CD4-positive, alpha-beta T cell (primary cell): ENCODE measurements at places on chromosomes 2 and 18. TPM values are rescaled to one million over a fixed set of nuclear protein-coding genes. Genes with fewer than 3 reads are reported as not detected.

- no peak overlapping the region for H3K4me3 ChIP-seq
- H3K4me1 ChIP-seq = no peaks in the 10 kb centered on the region
- no peaks in the 10 kb centered on the region for H3K27me3 ChIP-seq
- no peaks in the 10 kb centered on the region for H3K36me3 ChIP-seq
- no peak overlapping the region for H3K27ac ChIP-seq
Measured at GRCh38 chr2:235030126-235030525, 78.3 kb downstream of the SH3BP4 start.

DNA sequence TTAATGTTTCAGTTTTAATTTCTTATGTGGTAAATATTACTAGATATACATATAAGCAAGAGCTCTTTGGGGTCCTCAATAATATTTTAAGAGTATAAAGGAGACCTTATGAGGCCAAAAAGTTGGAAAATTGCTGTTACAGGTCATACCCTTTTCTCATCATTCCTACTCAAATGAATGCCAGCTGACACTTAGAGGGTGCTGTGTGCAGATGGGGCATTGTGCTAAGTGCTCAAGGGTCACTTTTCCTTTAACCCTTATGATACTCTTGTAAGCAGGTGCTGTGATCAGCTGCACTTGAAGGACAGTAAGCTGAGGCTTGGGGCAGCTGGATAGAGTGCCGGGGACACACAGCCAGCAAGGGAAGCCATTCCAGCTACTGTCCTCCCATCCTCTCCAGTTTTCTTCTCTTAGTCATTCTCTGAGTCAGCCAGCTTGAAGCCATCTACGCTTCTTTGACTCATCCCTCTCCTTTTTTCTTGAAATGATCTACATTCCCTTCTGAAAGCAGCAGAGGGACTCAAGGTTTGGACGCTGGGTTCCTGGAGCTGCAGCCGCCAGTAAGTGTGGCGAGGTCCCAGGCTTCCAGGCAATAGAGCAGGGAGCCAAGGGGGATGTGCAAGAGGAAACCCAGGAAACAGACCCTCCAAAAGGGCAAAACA lies 42.0 kb upstream of the CREB1 start:
- H3K4me1 ChIP-seq = no peaks in the 10 kb centered on the region
- H3K27me3 ChIP-seq = no peaks in the 10 kb centered on the region
- no peaks in the 10 kb centered on the region for H3K36me3 ChIP-seq

DNA sequence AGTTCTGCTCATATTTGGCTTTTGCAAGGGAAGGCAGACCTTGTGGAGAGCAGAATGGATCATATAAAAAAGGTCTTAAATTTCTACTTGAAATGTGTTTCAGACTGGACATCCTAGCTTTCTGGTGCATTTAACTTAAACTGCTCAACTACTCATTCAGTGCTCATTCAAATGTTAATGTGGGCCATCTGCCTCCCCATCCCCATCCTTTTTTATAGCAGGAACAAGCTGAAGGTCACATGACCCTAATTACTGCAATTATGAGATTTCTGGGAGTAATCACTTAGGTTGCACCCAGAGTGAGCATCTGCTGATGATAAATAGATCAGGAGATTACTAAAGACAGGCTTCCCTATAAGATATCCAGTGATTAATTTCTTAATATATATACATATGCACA lies 96.1 kb downstream of the MAP2 start:
- H3K27me3 ChIP-seq = no peaks in the 10 kb centered on the region
- H3K4me3 ChIP-seq = no peak overlapping the region

GRCh38 chr2:70002241-70002899 lies 40.9 kb upstream of the ASPRV1 start:
- peaks cover 8% of the 10 kb centered on the region for H3K4me1 ChIP-seq
- no peaks in the 10 kb centered on the region for H3K27me3 ChIP-seq
- no peak for DNase-seq
- no peaks in the 10 kb centered on the region for H3K36me3 ChIP-seq
- H3K4me3 ChIP-seq = no peak overlapping the region

GRCh38 chr18:8614875-8615274 lies 5.6 kb downstream of the RAB12 start:
- no peaks in the 10 kb centered on the region for H3K27me3 ChIP-seq
- DNase-seq = no peak
- H3K4me3 ChIP-seq = no peak overlapping the region
- H3K36me3 ChIP-seq = peaks cover 4% of the 10 kb centered on the region
- H3K27ac ChIP-seq = no peak overlapping the region
- peaks cover 34% of the 10 kb centered on the region for H3K4me1 ChIP-seq

- no peak overlapping the region for H3K27ac ChIP-seq
- H3K36me3 ChIP-seq = no peaks in the 10 kb centered on the region
- DNase-seq = no peak
- no peak overlapping the region for H3K4me3 ChIP-seq
Measured at GRCh38 chr2:147325990-147326389, 518.8 kb upstream of the ACVR2A start.

DNA sequence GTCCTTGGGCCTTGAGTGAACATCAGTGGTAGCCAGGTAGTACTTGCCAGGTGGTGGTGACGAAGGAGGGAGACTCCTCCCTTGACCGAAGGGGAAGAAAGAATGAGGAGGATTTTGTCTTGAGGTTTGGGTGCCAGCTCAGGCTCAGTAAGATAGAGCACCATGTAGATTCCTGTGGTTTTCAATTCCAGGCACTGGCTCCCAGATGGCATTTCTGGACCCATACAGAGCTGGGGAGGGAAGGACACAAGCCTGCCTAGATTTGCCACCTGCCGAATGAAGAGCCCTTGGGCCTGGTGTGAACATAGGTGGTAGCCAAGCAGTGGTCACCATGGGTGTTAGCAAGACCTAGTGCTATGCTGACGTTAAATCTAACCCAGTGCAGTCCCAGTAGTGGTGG lies 108.8 kb upstream of the UBE2E3 start:
- H3K27ac ChIP-seq = no peak overlapping the region
- H3K27me3 ChIP-seq = no peaks in the 10 kb centered on the region
- no peak overlapping the region for H3K4me3 ChIP-seq

- H3K27me3 ChIP-seq = no peaks in the 10 kb centered on the region
- H3K4me1 ChIP-seq = no peaks in the 10 kb centered on the region
- H3K27ac ChIP-seq = no peak overlapping the region
Measured at GRCh38 chr2:19536136-19536535, 177.7 kb upstream of the OSR1 start.

GRCh38 chr18:63348508-63349136 lies 18.4 kb downstream of the KDSR start:
- H3K27me3 ChIP-seq = no peaks in the 10 kb centered on the region
- no peak overlapping the region for H3K4me3 ChIP-seq
- H3K27ac ChIP-seq = no peak overlapping the region
- no peak for DNase-seq
- H3K36me3 ChIP-seq = peaks cover 87% of the 10 kb centered on the region

GRCh38 chr2:105800036-105800713 lies 55.5 kb downstream of the NCK2 start:
- no peaks in the 10 kb centered on the region for H3K27me3 ChIP-seq
- H3K27ac ChIP-seq = peak overlapping the region; percentile 81
- H3K36me3 ChIP-seq = peaks cover 9% of the 10 kb centered on the region

GRCh38 chr18:76437011-76437410 lies 58.0 kb downstream of the ZNF516 start:
- no peaks in the 10 kb centered on the region for H3K4me1 ChIP-seq
- no peaks in the 10 kb centered on the region for H3K27me3 ChIP-seq
- no peaks in the 10 kb centered on the region for H3K36me3 ChIP-seq
- no peak overlapping the region for H3K27ac ChIP-seq
- no peak overlapping the region for H3K4me3 ChIP-seq

GRCh38 chr2:109457794-109458193 lies 156.0 kb downstream of the SEPTIN10 start:
- H3K4me3 ChIP-seq = no peak overlapping the region
- no peaks in the 10 kb centered on the region for H3K4me1 ChIP-seq
- H3K27me3 ChIP-seq = no peaks in the 10 kb centered on the region
- H3K36me3 ChIP-seq = no peaks in the 10 kb centered on the region
- no peak for DNase-seq

GRCh38 chr2:138275292-138275690 lies 226.3 kb upstream of the SPOPL start:
- DNase-seq = no peak
- H3K4me3 ChIP-seq = no peak overlapping the region
- no peaks in the 10 kb centered on the region for H3K36me3 ChIP-seq
- no peaks in the 10 kb centered on the region for H3K4me1 ChIP-seq
- no peak overlapping the region for H3K27ac ChIP-seq
- no peaks in the 10 kb centered on the region for H3K27me3 ChIP-seq

- H3K27me3 ChIP-seq = no peaks in the 10 kb centered on the region
- H3K27ac ChIP-seq = no peak within 1 kb of the TSS
- peaks cover 17% of the 10 kb centered on the region for H3K4me1 ChIP-seq
- H3K36me3 ChIP-seq = no peaks in the 10 kb centered on the region
- peak within 1 kb of the TSS; percentile 77 for H3K4me3 ChIP-seq
- peak; percentile 70 for DNase-seq
Measured at GRCh38 chr2:180980106-180980942, at the start of gene UBE2E3. TSS of gene UBE2E3 (plus strand) at chr2:180980605. CDS start at chr2:180982043, 1,438 bp downstream.

MC5R gene
- not detected for total RNA-seq

LINC00305 gene
- not detected for total RNA-seq

GDF7 gene
- 0.14 TPM for total RNA-seq
